ENCODE measurements at places on chromosomes 6 and 20.

DNA sequence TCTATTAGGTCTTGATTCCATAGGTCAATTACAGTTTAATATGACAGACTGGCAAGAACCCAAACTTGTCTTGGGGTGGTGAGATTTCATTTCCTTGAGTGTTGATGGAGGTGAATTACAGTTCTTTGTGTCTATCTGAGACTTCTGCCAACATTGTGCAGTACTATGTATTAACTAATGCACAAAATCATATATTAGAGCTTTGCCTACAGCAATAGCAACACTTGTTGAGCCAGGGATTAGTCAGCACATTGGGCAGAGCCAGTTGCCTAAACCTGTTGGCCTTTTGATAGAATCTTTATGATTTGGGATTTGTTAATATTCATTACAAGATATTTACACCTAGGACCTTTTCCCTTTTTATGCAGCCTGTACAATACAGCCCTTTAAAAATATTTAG is 135.3 kb upstream of the CENPW start:
- DNase-seq = no peak

DNA sequence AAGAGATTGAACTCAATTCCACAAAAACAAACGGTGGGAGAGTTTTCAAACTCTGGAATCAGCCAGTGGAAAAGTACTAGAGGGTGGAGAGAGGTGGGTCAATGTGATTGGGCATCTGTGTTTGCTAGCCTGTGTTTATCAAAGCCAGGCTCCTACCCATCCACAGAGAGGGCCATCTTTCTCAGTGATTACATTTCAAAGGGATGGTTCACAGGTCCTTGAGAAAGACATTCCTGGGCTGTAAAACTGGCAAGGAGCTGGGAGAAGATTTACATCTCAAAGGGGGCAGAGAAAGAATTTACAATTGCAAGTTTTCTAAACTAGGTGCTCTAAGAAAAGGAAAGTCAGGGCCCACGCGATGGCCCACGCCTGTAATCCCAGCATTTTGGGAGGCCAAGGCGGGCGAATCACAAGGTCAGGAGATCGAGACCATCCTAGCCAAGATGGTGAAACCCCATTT is 146.8 kb upstream of the UST start:
- no peak for DNase-seq

DNA sequence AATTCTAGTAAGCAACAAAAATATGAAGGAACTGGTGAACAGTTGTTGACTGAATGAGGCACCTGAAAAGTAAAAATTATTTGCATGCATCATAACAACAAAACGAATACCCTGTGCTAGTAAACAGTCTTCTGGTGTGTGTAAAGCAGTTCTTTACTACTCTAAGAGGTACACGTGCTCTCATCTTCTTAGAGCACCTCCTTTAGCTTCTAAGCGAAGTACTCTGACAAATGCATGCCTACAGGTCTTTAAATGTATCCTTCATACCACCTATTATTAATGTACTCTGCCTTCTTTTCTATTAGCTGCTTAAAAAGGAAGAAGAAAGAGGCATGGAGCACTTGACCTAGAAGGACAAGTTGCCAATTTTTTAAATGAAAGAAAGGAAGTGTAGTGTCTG is 32.2 kb upstream of the MYB start:
- no peak for DNase-seq

GRCh38 chr20:57464642-57465211 is 60.2 kb downstream of the CTCFL start:
- DNase-seq = no peak

GRCh38 chr6:152054441-152054840 is 247.0 kb downstream of the ESR1 start:
- DNase-seq = no peak

- DNase-seq = no peak
These were observed 2.4 kb downstream of the HEBP2 start for GRCh38 chr6:138406443-138406842.

DNA sequence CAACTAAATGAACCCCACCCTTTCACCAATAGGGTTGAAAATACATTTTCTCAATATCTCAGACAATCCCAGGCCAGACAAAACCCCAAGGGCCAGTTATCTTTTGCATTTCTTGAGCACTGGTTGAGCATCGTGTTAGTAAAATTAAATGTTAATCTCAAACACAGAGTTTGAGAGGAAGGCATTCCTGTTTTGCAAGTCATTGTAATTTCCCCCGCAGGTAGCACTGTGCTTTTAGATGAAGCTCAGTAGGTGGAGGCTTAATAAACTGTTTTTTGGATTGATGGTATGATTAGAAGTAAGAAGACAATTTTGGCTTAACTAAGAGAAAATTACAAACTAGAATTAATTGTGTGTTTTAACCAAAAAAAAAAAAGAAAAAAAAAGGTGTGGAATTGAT is 998.6 kb upstream of the FLRT3 start:
- no peak for DNase-seq

DNA sequence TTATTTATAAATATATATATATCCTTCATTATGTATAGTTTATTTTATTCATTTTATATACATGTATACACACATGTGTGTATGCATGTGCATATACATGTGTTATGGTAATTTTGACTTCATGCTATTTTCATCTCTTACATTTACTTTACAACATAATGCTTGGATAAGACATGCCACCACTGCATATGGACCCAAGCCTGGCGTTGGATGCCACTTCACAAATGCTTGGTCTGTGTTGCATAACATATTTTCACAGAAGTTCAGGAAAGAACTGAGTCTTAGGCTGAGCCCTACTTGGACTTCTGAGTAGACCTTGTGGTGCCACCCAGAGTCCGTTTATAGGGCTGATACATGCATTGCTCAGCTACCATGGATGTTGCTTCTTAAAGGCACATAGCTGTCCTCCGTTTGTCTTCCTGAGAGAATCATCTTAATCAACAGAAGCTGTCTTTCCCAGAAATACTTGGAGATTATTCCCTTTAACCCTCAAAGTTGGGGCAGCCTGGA is 337.8 kb downstream of the BTBD3 start:
- DNase-seq = no peak

GRCh38 chr20:3861191-3861590 is 14.6 kb downstream of the MAVS start:
- DNase-seq = no peak

GRCh38 chr6:14873101-14873500 is 372.8 kb upstream of the JARID2 start:
- no peak for DNase-seq

GRCh38 chr20:13819885-13820645 is 35.2 kb downstream of the NDUFAF5 start:
- no peak for DNase-seq

DNA sequence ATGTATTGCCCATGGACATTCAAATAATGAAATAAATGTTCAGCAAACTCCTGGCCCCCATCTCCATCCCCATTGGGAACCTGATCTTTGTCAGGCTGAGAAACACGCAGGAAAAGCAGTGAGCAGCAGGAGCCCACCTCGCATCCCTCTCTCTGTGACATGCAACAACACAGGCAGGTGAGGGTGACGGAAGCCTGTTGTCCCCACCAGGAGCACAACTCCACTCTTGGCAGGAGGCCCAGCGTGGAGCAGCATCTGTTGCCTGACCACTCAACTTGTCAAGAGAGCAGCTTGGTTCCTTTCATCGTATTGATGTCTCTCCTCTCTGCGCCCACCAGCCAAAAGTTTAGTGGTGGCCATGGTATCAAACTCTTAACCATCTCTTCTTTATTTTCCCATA is 586.9 kb upstream of the ARID1B start:
- no peak for DNase-seq

DNA sequence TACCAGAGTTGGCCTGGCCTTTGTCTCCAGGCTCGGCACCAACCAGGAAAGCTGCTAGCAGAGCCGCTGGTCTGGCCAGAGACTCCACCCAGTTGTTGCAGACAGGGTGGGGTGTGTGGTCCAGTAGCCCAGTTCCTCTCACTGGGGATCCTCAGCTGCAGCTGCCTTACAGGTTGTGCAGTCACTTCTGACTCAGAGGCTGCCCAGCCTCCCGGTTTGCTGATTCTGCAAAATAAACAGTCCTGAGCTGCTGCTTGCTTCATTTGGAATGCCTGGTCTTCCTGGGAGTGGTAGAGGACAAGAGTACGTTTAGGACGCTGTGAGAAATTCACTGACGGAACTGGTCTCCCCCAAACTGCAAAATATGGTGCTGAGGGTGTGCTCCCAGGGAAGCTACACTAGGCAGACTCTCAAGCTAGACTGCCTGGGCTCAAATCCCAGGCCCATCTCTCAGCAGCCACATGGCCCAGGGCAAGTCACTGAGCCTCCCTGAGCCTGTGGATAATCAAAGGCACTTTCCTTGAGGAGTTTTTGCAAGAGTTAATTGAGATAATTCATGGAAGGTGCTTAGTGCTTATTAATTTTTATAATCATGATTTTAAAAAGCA is 246.1 kb downstream of the TFAP2C start:
- DNase-seq = no peak

DNA sequence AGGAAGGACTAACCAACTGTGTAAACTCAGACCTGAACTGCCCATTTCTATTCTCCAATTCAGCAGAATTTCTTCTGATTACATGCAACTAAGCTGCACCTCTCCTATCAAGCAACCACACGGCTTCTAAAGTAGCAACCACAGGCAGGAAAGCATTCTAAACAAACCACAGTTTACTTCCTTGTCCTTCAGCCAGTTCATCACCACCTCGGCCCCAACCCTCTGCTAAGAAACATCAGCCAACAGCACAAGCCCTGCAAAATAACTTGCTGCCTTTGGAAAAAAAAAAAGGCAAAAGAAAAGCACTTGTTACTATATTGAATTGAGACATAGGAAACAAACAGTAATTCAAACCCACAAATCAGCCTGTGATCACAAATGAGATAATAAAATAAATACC is 140.3 kb downstream of the NFATC2 start:
- DNase-seq = no peak

GRCh38 chr6:43934183-43934802 is 164.3 kb downstream of the VEGFA start:
- peak; percentile 2 for DNase-seq

DNA sequence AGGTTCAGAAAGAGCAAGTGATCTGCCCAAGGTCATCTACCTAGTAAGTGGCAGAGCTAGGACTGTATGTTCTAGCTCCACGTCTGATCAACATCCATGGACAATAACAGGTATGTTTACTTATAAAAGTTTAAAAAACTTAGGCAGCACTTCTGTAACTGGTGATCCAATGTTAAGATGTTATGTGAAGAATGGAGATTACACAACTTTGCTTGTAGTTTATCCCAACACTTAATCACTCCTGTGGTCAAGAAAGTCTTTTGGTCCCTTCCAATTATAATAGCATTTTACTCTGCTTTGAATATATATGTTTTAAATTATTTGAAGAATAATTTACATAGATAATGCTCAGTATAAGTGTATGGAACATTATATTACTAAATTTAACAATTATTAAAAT is 4.8 kb downstream of the FBXO30 start:
- DNase-seq = no peak

DNA sequence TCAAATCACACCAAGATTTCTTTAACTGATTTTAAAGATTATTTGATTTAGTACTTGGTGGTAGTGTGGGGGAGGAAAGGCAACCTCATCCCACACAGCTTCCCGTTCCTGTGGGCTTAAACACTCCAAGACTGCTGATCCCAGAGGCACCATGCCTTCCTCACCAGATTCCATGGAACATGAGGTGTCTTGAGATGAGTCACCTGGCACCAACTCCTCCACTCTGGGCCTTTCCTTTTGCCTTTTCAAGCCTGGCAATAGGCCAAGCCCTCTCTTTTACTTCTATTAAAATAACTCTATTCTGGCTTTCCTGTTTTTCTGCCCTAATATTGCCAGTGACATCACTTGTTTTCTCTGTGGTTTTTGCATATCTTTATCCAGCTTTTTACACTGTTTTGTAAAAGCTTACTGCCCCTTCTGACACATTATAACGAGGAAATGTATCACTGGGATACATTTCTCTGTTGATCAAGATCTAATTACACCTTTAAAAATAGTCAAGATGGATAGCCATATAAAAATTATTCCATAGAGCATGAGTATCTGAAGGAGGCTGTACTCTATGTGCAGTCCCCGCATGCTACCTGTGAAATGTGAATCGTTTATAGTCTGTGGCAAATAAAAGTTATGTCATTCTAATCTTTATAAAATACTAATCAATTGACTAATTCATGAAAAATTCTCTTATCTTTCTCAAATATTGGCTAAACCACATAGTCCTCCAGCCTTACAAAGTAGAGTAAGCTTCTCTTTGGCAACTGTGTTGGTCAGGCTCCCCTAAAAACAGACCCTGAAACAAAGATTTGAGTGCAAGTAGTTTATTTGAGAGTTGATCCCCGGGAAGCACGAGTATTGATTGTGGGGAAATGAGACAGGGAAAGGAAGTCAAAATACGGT is 257.8 kb upstream of the KCNQ5 start:
- DNase-seq = no peak

- no peak for DNase-seq
These were observed 637 bp downstream of the TFB1M start for GRCh38 chr6:155313602-155314091.

- DNase-seq = no peak
These were observed 47.0 kb downstream of the CARMIL1 start for GRCh38 chr6:25326126-25326525.

GRCh38 chr6:94367316-94367715 is 948.0 kb upstream of the EPHA7 start:
- no peak for DNase-seq

GRCh38 chr6:43823879-43824702 is 54.1 kb downstream of the VEGFA start:
- no peak for DNase-seq

DNA sequence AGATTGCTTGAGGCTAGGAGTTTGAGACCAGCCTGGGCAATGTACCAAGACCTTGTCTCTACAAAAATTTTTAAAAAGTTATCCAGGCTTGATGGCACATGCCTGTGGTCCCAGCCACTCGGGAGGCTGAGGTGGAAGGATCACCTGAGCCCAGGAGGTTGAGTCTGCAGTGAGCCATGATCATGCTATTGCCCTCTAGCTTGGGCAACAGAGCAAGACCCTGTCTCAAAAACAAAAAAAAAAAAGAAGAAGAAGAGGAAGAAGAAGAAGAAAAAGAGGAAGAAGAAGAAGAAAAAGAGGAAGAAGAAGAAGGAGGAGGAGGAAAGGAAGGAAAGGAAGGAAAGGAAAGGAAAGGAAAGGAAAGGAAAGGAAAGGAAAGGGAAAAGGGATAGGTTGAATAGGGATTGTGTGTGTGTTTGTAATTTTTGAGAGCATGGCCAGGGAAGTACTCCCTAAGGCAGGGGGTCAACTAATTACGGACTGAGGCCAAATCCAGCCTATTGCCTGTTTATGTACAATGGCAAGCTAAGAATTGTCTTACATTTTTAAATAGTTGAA is 43.0 kb upstream of the ZNF217 start:
- no peak for DNase-seq

GRCh38 chr6:81806793-81807565 is 54.5 kb upstream of the TENT5A start:
- no peak for DNase-seq

- no peak for DNase-seq
These were observed 116.5 kb downstream of the DST start for GRCh38 chr6:56525974-56526789.

- DNase-seq = no peak
These were observed 66.8 kb upstream of the MBOAT1 start for GRCh38 chr6:20279051-20279450.

All from right forelimb (tissue), 1 donor.